ENCODE measurements at places on chromosomes 4 and X. TPM values are rescaled to one million over a fixed set of nuclear protein-coding genes. Genes with fewer than 3 reads are reported as not detected.

Gene FAAH2
- total RNA-seq = 3.7 TPM

Gene ANOS1
- 23.4 TPM for total RNA-seq

Gene CFAP99
- total RNA-seq = not detected

Gene NKX6-1
- not detected for total RNA-seq

Gene IRF2
- 6.4 TPM for total RNA-seq

Gene GALNTL6
- 15.5 TPM for total RNA-seq

Gene PASD1
- total RNA-seq = not detected

Gene EGFL6
- 0.98 TPM for total RNA-seq
